ENCODE measurements at places on chromosomes 3 and 15.

DNA sequence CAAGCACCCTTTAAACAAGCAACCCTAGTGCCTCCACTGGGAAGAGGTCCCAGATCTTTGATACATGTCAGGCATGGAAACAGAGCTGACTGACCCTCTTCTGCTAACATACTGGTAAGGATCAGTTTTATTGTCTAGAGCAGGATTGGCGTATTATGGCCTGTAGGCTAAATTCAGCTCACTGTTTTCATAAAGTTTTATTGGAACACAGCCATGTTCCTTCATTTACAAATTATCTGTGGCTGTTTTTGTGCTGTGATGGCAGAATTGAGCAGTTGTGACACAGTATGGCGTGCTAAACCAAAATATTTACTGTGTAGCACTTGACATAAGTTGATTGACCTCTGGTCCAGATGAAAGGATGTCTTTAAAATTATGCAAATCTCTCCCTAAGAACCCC lies 45.0 kb downstream of the WDR76 start:
- DNase-seq = no peak

- no peak for DNase-seq
Observed at GRCh38 chr3:12970684-12971083, 102.5 kb downstream of the IQSEC1 start.

- no peak for DNase-seq
Observed at GRCh38 chr15:80593486-80594030, 101.6 kb upstream of the ABHD17C start.

- DNase-seq = no peak
Observed at GRCh38 chr3:14602006-14602803, 49.4 kb upstream of the CCDC174 start.

DNA sequence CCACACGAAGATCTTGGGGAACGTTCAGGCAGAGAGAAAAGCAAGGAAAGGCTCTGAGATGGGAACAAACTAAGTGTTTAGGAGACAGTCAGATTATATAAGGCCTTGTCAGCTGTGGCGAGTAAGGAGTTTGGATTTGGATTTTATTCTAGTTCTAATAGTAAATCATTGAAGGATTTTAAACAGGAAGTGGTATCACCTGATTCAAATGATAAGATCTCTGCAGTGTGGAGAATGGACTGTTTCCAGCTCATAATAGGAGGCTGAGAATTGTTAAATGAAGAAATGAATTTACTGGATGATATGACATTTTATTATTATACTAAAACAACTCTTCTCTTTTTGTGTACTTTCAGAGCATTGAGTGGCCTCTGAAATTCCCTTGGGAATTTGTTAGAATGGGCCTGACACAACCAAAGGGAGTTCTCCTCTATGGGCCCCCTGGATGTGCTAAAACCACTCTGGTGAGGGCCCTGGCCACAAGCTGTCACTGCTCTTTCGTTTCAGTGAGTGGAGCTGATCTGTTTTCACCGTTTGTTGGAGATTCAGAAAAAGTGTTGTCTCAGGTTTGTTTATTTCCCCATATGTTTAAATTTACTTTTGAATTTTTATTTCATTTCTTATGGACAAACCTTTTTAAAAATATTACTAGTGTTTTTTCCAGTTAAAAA lies 36.0 kb upstream of the GATM start:
- no peak for DNase-seq

GRCh38 chr3:71776538-71776937 lies 8.4 kb downstream of the PROK2 start:
- no peak for DNase-seq

DNA sequence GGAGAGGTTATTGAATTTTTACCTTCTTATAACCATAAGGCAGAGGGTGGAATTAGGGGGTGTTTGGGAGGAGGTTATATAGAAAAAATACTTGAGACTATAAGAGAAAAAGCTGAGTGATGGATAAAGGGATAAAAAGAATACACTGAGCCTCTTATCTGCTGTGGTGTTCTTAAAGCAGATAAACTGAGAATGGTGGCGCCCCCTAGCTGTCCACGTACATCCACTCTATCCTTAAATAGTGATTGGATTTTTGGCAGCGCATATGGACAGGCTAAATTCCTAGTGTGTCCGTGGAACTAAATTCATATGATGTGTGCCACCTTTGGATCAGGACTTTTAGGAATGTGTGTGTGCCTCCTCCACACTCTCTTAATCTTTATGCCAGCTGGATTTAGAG lies 121.1 kb downstream of the OXSM start:
- peak; percentile 6 for DNase-seq

GRCh38 chr15:99481113-99481950 lies 84.5 kb upstream of the MEF2A start:
- no peak for DNase-seq

DNA sequence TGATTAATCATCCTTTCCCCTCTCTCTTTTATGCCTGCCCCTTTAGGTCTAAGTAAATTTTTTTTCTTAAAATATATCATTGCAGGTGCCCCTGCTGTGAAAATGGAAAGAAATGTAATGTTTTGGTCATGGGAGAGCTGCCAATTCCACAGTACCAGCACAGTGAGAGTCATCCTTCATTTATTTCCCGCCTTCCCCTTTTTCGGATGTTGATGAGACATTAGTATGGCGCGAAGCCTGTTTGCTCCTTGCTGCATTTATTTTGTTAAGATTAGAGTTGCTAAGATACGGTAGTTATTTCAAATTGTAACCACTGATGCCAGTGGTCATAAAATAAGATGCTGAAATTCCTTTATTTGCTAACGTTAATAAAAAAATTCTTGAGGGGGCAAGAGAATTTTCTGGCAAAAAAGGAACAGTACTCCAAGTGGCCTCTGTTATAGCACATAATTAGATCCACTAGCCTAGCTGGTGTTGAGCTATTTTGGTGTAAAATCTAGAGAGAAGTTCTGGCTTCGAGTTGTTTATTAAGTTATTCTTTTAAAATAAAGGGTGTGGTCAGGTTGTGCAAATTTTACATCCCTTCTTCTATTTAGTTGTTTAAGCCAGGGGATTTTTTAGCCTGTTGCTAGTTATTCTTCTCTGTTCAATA lies 62.8 kb downstream of the MDFIC2 start:
- no peak for DNase-seq

GRCh38 chr15:65896236-65896635 lies 26.9 kb downstream of the RAB11A start:
- DNase-seq = no peak

DNA sequence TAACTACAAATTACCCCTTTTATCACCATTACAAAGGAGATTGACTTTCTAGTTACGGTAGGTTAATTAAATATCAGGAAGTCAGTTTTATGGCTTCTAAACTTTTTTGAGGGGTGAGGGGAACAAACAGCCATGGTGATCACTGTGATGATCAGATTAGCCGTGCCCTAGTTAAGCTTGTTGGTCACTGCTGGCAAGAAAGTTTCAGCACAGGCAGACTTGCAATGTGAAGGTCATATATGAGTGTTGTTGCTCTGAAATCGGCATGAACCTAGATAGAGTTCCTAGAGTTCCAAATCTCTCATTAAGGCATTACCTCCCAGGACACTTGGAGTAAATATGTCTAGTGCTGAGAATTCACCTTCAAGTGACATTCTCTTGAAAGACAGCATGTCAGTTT lies 156.6 kb downstream of the GHSR start:
- DNase-seq = no peak

- DNase-seq = no peak
Observed at GRCh38 chr3:70180664-70181063, 131.8 kb downstream of the MDFIC2 start.

All from activated T-helper 9 cell treated with anti-CD3 and anti-CD28 coated beads, Interleukin-2, amount 50 U/mL, for 16 hours (primary cell).